ENCODE measurements at places on chromosomes 5 and 9.
A peak's percentile ranks its signal among the peaks of the same experiment; 100 is the strongest.

- no peak for DNase-seq
Measured at GRCh38 chr9:88508326-88508725, 26.7 kb upstream of the NXNL2 start.

- DNase-seq, result no peak
Measured at GRCh38 chr9:74946686-74947085, 6.0 kb downstream of the C9orf40 start.

- no peak for DNase-seq
Measured at GRCh38 chr5:68189171-68189570, 26.4 kb upstream of the PIK3R1 start.

DNA sequence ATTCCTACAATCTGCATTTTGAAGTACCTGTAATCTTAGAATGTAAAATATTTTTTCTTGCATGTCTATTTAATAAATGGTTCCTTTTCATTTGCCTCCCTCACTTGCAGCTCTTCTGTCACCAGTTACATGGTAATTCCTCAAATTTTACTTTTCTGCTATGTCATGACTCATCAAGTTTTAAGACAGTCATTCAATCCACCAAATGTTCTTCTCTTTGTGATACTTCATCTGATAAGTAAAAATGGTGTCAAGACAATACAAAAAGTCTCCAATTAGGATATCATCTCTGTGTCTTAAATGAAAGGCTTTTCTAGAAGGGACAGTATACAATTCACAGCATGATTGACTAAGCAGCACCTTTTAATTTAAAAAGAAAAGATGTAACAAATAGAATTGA, 104.9 kb upstream of the FTMT start:
- DNase-seq, result no peak

DNA sequence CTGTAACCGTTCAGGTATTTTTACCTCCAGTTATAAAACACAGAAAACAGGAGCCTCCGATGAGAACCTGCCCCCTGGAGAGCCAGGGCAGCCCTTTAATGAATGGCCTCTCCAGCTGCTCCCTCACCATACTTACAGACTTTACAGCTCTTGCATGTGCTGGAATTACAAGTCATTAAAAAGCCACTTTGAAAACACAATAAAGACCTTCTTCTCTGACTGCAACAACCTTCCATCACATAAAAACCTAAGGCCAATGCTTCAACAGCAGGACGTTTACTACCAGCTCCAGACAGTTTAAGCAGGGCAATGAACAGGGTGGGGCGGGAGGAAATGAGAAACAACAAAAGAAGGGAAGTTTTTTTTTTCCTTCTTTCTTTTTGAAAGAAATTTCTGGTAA, 213.8 kb downstream of the MLLT3 start:
- no peak for DNase-seq

- no peak for DNase-seq
Measured at GRCh38 chr9:136441191-136441680, 1.6 kb upstream of the INPP5E start.

DNA sequence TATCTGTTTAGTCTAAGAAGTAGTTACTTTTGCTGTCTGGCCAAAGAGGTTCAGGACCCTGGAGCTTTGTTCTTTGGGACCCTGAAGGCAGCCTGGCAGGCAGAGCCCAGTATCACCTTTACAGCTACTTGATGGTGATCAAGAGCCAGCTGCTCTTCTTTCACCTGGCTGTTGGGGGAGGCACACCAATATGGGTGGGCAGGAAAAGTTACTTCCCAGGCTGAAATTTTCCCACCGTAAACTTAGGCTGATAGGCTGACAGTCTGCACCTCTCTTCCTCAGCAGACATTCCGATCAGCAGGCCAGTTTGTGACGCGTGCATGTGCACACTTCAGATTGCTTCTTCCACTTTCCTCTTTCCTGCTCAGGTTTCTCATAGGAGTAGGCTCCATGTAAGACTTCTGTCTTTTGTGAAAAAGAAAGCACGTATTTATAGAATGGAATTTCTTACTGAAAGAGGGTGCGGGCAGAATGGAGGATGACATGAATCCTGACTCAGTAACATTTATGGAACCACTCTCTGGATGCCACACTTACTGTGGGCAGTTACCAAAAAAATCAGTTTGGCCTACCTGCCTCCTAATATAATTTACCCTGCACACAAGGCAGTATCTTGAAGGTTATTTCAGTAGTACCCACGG, 223.9 kb upstream of the DMRT1 start:
- no peak for DNase-seq

GRCh38 chr5:39394946-39395345, 29.8 kb downstream of the DAB2 start:
- no peak for DNase-seq

DNA sequence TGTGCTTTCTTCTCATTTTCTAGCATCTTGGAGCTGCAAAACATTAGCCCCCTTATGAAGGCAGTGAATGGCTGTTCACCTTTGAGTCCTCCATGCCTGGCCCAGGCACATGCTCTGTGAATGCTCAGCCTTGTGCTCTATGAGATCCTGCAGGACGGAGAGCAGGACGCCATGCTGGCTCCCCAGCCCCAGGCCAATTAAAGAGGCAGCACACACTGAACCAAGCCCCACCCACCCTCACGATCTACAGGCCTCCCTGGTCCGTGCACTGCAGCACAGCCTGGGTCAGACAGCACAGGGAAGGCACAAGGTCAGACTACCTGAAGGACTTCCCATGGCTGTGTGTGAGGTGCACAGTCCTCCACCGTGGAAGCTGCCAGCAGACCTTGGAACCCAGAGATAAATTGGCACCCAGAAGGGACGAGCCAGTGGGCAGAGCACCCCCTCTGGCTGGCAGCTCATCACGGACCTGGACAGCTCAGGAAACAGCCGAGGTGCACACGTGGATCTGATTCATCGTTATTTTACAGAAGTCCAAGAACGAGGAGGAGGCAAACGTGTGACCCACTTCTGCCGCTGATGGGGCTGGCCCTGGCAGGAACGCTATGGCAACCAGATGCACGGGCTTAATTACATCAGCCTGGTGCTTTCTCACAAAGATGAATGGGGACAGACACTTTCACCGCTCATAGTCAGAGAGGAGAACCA, 59.5 kb downstream of the OLFM1 start:
- DNase-seq, result no peak

- DNase-seq, result no peak
Measured at GRCh38 chr5:13994621-13995253, 50.2 kb upstream of the DNAH5 start.

- no peak for DNase-seq
Measured at GRCh38 chr5:150347451-150347850, 10.0 kb upstream of the TCOF1 start.

DNA sequence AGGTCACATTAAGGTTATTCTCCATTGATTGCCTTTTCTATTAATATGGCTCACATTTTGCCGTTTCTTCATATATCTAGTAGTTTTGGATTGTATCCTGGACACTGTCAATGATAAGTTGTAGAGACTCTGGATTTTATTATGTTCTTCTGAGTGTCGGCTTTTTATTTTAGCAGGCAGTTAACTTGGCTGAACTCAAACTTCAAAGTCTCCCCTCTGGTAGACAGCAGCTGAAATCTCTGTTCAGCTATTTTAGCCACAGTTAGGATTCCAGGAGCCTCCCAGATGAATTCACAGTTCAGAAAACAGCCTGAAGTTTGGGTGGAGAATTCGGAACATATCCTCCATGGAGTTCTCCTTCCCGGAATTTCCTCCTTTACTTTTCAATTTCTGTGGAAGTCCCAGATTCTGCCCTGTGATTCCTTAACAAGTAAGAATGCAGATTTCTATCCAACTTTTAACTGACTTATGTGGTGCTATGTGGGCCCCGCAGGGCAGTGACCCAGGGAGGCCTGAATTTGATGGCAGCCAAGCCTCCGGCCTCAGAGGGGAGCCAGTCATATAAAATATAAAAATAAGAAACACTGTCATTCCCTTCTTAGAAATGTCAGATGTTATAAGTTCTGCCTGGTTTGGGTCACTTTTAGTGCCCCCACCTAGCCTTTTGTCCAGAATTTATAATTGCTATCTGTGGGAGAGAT, 39.3 kb upstream of the MVB12B start:
- no peak for DNase-seq

- peak; percentile 67 for DNase-seq
Measured at GRCh38 chr9:36166168-36166927, 2.8 kb upstream of the CCIN start.

DNA sequence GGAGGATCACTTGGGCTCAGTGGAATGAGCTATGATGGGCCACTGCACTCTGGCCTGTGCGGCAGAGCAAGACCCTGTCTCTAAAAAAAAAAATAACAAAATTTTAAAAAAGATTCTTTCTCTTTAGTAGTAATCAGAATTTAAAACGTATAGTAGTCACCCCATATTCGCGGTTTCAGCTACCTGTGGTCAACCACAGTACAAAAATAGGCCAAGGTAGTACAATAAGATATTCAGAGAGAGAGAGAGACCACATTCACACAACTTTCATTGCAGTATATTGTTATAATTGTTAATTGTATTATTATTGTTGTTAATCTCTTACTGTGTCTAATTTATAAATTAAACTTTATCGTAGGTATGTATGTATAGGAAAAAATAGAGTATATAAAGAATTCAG, 18.7 kb downstream of the INIP start:
- no peak for DNase-seq

- DNase-seq, result no peak
Measured at GRCh38 chr5:164146223-164146622, 640.8 kb downstream of the MAT2B start.

DNA sequence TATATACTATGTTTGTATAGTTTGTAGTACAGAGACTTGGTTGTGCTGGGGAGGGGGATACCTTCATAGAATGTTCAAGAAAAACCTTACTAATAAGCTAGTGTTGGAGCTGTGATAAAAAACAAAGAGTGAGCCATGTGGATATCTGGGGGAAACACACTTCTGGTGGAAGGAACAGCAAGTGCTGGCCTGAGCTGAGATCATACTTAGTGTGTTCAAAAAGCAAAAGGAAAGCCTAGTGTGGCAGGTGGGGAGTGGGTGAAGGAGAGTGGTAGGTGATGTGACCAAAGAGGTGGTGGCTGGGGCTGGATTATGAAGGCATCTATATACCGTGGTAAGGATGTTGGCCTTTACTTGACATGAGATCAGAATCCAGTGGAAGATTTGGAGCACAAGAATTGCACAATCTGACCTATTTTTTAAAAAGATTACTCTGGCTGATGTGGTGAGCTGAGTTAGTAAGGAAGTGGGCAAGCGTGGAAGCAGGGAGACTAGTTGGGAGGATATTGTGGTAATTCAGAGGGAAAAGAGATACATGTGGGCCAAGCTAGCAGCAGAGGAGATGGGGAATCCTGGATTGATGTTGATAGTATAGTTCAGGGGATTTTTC, 26.6 kb downstream of the PALM2AKAP2 start:
- no peak for DNase-seq

DNA sequence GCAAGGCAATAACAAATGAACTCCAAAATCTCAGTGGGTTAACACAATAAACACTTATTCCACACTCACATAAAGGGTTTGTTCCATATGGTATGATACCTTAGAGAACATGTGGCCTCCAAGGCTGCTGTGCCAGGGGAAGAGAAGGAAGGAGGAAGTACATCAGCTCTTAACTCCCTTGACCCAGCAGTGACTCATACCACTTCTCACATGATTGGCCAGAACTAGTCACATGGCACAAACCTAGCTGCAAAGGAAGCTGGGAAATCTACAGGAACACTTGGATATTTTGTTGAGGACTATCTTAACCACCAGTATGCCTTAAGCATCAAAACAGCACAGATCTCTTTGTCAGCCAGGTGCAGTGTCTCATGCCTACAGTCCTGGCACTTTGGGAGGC, 99.3 kb downstream of the SLIT3 start:
- no peak for DNase-seq

DNA sequence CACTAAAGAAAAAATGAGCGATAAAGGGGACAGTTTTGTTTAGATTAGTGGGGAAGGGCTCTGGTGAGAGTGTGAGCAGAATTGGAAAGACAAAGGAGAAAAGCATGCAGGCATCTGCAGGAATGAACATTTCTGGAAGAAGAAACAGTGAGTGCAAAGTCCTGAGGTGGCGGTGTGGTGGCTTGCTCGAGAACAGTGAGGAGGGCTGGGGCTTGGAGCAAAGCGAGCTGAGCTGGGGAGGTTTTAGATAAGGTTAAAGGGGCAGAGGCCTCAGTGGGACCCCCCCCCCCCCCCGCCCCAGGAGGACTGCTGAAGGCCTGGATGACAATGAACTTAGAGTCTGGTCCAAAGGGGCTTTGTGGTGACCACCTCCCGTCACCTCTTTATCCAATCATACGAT, 202.7 kb upstream of the MVB12B start:
- no peak for DNase-seq

DNA sequence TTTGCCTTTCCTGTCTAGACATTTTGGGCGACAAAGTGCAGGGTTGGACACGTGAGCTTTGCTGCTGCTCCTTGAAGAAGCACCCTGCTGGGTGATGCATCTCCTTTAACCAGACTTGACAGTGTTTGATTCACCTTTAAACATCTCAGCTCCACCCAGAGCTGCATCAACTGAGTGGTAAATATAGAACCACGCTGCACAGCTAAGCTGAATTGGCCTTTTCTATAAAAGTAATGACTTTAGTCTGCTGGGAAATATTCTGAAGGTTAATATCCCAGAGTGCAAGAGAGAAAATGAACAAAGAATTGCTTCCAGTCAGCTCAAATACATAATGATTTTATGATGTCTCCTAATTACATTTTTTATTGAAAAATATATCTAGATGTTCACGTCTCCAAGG, 264.3 kb upstream of the ADCY2 start:
- no peak for DNase-seq

DNA sequence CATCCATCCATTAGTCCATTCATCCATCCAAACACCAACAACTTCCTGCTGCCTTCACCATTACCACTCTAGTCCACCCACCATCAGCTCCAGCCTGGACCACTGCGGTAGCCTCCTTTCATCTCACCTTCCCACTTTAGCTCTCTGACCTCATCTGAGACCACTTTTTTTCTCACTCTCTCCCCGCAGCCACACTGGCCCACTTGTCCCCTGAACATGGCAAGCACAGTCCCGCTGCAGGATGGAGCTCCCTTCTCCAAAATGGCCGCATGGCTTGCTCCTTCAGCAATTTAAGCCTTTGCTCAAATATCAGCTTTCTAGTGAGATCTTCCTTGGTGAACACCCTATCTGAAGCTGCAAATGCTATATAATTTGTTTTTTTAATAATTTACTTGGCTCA, 11.1 kb downstream of the CSF1R start:
- no peak for DNase-seq

DNA sequence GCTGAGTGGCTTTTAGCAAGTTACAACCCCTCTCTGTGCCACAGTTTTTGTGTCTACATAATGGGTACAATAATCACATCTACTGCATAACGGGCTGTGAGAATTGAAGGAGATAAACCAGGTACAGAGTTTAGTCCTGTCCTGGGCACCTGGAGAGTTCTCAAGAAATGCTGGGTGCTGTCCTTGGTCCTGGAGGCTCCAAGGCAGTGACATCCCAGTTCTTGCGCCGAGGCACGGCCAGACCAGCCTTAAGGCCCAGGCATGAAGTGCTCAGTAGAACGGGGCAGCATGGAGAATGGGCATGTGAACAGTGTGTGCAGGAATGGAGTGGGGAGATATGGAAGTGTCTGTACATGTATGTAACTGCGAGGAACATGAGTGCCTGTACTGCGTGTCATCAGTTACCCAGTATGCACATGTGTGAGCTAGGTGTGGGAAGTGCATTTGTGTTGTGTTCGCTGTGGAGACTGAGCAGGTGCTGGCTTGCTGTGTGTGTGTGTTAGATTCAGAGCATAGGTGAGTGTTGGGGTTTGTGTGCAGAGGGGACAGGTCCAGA, 6.3 kb upstream of the UNC5A start:
- no peak for DNase-seq

GRCh38 chr9:126173401-126173800, 153.2 kb upstream of the MVB12B start:
- no peak for DNase-seq

GRCh38 chr5:5141625-5142525, 1.7 kb downstream of the ADAMTS16 start:
- peak; percentile 21 for DNase-seq

- no peak for DNase-seq
Measured at GRCh38 chr5:92504346-92504745, 1076.7 kb downstream of the NR2F1-AS1 start.

Data from stimulated activated CD8-positive, alpha-beta memory T cell treated with anti-CD3 and anti-CD28 coated beads, Interleukin-4, amount 100 ng/mL, for 1 hour (primary cell).